ENCODE measurements at places on chromosomes 6 and 20. TPM values are rescaled to one million over a fixed set of nuclear protein-coding genes. Genes with fewer than 3 reads are reported as not detected.

- no peak overlapping the region for H3K27ac ChIP-seq
- no peak for DNase-seq
- no peak overlapping the region for H3K4me3 ChIP-seq
Measured at GRCh38 chr6:138011413-138011812, 95.8 kb downstream of the PERP start.

GRCh38 chr6:158570681-158570962, 10.7 kb downstream of the TMEM181 start:
- H3K27me3 ChIP-seq = no peaks in the 10 kb centered on the region
- peaks cover 10% of the 10 kb centered on the region for H3K36me3 ChIP-seq
- no peak for DNase-seq

DNA sequence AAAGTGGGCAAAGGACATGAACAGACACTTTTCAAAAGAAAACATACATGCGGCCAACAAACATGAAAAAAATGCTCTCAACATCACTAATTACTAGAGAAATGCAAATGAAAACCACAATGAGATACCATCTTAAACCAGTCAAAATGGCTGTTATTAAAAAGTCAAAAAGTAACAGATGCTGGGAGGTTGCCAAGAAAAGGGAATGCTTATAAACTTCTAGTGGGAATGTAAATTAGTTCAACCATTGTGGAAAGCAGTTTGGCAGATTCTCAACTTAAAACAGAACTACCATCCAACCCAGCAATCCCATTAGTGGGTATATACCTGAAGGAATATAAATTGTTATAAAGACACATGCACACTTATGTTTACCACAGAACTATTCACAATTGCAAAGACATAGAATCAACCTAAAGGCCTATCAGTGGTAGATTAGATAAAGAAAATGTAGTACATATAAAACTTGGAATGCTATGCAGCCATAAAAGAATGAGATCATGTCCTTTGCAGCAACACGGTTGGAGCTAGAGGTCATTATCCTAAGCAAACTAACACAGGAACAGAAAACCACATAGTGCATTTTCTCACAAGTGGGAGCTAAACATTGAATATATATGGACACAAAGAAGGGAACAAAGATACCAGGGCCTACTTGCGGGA, 16.3 kb downstream of the CENPQ start:
- H3K27me3 ChIP-seq = no peaks in the 10 kb centered on the region
- no peak overlapping the region for H3K4me3 ChIP-seq
- H3K27ac ChIP-seq = no peak overlapping the region

- no peak overlapping the region for H3K27ac ChIP-seq
- H3K4me1 ChIP-seq = no peaks in the 10 kb centered on the region
- H3K4me3 ChIP-seq = no peak overlapping the region
- H3K36me3 ChIP-seq = no peaks in the 10 kb centered on the region
Measured at GRCh38 chr6:20055916-20056315, 156.4 kb downstream of the MBOAT1 start.

DNA sequence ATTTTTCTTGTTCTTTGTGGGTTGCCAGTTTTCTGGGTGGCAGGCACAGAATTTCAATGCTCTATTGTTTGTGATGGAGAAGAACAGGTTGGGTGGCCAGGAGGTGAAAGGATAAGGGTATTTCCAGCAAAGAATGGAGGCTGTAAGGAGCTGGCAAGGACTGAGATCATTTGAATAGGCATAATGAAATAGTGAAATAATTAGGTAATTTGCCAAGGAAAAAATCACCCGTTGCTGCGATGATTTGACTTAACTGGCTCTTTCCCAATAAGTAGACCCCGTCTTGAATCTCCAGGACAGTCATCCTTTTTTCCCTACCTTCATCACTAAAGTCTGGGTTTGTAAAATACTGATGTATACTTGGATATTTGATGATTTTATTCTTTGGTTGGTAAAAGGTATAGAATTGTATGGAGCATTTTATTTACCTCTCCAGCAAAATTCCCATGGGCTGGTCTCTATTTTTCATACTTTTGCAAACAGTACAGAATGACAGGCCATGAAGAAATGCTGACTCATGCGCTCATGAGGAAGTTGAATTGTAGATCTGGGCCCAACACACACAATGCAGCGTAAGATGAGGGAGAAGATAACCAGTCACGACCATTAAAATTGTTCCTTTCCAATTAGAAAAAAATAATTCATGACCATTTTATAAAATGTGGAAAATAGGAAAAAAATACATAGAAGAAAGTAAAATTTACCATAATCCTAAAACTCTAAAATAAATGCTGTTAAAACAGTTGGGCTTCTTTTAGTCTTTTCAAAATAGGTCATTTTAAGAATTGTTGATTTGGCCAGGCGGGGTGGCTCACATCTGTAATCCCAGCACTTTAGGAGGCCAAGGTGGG, 2.4 kb upstream of the GCNT2 start:
- no peaks in the 10 kb centered on the region for H3K36me3 ChIP-seq
- DNase-seq = no peak
- no peaks in the 10 kb centered on the region for H3K27me3 ChIP-seq
- H3K4me3 ChIP-seq = no peak overlapping the region
- H3K4me1 ChIP-seq = no peaks in the 10 kb centered on the region

GRCh38 chr20:9831032-9831431, 7.8 kb downstream of the PAK5 start:
- H3K36me3 ChIP-seq = no peaks in the 10 kb centered on the region
- no peaks in the 10 kb centered on the region for H3K4me1 ChIP-seq
- H3K27me3 ChIP-seq = no peaks in the 10 kb centered on the region
- no peak overlapping the region for H3K4me3 ChIP-seq
- no peak for DNase-seq

GRCh38 chr6:897528-898207, 204.7 kb upstream of the EXOC2 start:
- no peak overlapping the region for H3K4me3 ChIP-seq
- H3K36me3 ChIP-seq = no peaks in the 10 kb centered on the region
- no peak overlapping the region for H3K27ac ChIP-seq

- no peak for DNase-seq
- no peak overlapping the region for H3K4me3 ChIP-seq
- H3K36me3 ChIP-seq = no peaks in the 10 kb centered on the region
- H3K4me1 ChIP-seq = no peaks in the 10 kb centered on the region
- H3K27ac ChIP-seq = no peak overlapping the region
Measured at GRCh38 chr6:69138893-69139494, 503.9 kb downstream of the ADGRB3 start.

DNA sequence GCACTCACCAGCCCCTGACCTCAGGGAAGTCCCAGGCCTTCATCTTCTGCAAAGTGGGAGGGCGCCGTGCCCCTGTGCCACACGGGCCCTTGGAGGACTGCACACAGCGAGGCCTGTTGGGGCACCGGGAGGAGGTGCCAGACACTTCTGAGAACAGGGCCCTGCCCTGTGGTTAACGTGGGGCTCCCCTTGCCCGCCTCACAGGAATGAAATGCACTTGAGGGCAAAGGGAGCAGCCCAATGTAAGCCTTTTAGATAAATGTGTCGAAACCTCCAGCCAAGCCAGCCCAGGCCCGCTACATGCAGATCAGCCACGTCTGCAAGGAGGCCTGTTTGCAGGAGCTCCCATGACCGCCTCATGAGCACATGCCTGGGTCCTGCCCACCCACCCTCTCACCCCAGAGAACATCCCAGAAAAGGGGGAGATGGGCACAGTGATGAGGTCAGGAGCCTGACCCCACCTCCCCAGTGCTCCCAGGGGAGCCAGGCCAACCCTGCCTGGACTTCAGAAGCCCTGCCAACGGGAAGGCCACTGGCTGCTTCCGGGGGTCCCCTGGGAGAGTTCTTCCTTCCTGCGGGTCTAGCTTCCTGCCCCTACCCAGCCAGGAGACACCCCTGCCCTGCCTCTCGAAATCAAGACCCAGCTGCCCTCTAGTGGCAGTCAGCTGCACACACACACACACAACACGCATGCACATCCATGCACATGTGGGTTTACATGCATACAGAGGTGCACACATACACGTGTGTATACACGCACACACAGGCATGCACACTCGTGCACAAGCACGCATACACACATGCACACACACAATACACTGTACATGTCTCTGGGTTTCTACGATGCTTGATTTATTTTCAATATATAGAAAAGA, 178.7 kb downstream of the TAF4 start:
- peaks cover 8% of the 10 kb centered on the region for H3K27me3 ChIP-seq
- H3K27ac ChIP-seq = no peak overlapping the region
- DNase-seq = peak; percentile 46
- peaks cover 2% of the 10 kb centered on the region for H3K4me1 ChIP-seq

- H3K27ac ChIP-seq = no peak overlapping the region
- no peaks in the 10 kb centered on the region for H3K4me1 ChIP-seq
- H3K36me3 ChIP-seq = no peaks in the 10 kb centered on the region
- no peak for DNase-seq
- H3K27me3 ChIP-seq = peaks cover 4% of the 10 kb centered on the region
- no peak overlapping the region for H3K4me3 ChIP-seq
Measured at GRCh38 chr20:59848182-59848581, 85.3 kb downstream of the SYCP2 start.

DNA sequence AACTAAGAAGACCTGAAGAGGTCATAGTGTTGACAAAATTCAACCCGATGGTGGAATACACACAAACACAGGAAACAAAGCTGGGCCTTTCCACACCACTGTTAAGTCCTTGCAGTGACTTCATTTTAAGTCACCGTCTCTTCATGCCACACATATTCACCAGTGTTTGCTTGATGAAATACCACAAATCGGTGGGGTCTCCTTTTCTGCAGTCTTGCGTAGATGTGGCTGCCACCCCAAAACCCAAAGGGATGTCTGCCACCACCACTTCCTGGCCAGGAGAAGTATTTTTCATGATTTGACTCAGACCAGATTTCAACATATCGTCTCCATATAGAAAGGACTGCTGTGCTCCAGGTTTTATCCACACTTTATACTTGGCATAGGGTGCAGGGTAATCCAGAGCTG, 11.0 kb upstream of the COL10A1 start:
- H3K27me3 ChIP-seq = no peaks in the 10 kb centered on the region
- peak; percentile 48 for DNase-seq
- no peak overlapping the region for H3K27ac ChIP-seq
- H3K36me3 ChIP-seq = peaks cover 10% of the 10 kb centered on the region

GRCh38 chr6:142118925-142119324, 13.8 kb upstream of the GJE1 start:
- H3K4me1 ChIP-seq = no peaks in the 10 kb centered on the region
- no peak overlapping the region for H3K4me3 ChIP-seq
- no peaks in the 10 kb centered on the region for H3K27me3 ChIP-seq
- DNase-seq = no peak
- no peaks in the 10 kb centered on the region for H3K36me3 ChIP-seq

- H3K4me3 ChIP-seq = no peak overlapping the region
- no peak for DNase-seq
- H3K27me3 ChIP-seq = no peaks in the 10 kb centered on the region
Measured at GRCh38 chr6:23339268-23339667, 769.9 kb downstream of the HDGFL1 start.

DNA sequence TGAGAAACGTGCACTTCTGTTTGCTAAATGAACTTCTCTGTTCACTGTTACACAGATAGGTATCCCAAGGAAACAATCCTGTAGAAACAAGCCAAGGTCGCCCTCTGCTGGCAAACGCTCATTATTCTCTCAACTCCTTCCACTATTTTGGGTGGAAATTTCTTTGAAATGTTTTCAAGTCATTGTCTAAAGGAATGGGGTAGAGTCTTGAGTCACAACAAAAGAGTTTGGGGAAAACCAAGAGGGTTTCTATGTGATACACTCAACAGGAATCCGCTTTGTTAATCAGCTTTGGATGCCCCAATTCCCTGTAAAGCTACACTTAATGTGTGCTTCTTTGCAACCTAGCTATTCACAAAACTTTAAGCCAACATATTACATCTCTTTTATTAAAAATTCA, 4.6 kb upstream of the RAE1 start:
- no peaks in the 10 kb centered on the region for H3K27me3 ChIP-seq
- no peak overlapping the region for H3K27ac ChIP-seq
- no peaks in the 10 kb centered on the region for H3K36me3 ChIP-seq
- H3K4me1 ChIP-seq = peaks cover 3% of the 10 kb centered on the region
- no peak overlapping the region for H3K4me3 ChIP-seq

LIME1 gene
- total RNA-seq = 17.6 TPM

VSTM2L gene
- total RNA-seq = not detected

HLA-DOA gene
- total RNA-seq = 0.53 TPM

ID1 gene
- total RNA-seq = 0.90 TPM

CNKSR3 gene
- total RNA-seq = 0.12 TPM

All from activated CD4-positive, alpha-beta memory T cell treated with anti-CD3 and anti-CD28 coated beads for 36 hours (primary cell).